ENCODE measurements at places on chromosomes 6 and 20.

DNA sequence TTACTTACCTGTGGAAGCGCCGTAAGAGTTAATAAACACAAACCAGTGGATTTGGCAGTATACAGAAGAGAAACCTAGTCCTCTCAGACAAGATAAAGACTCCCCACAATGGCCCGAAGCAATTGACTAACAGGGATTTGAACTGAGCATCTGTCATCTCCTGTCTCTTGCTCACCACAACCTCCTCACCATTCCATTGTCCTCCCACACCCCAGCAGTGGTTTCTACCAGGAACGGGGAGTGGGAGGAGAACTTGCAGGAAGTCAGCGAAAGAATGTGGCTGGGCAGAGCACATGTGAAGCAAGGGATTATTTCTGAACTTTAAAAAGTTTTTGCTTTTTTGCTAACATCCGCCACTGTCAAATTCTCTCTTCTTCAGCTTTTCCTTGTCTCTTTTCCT is 24.6 kb upstream of the TAAR1 start:
- no peak for DNase-seq

DNA sequence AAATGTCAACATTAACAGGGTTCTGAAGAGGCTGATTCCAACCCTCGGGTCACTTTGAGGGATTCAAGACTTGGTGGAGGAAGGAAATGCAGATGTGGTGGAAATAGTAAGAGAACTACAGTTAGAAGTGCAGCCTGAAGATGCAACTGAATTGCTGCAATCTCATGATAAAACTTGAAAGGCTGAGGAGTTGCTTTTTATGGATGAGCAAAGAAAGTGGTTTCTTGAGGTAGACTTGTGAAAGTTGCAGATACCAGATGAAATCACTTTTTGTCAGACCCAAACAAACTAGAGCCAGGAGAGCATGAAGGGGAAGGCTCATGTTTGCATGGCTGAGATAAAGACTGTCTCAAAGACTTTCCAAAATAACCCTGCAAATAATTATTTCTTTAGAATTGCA is 16.2 kb downstream of the ANKRD6 start:
- no peak for DNase-seq

DNA sequence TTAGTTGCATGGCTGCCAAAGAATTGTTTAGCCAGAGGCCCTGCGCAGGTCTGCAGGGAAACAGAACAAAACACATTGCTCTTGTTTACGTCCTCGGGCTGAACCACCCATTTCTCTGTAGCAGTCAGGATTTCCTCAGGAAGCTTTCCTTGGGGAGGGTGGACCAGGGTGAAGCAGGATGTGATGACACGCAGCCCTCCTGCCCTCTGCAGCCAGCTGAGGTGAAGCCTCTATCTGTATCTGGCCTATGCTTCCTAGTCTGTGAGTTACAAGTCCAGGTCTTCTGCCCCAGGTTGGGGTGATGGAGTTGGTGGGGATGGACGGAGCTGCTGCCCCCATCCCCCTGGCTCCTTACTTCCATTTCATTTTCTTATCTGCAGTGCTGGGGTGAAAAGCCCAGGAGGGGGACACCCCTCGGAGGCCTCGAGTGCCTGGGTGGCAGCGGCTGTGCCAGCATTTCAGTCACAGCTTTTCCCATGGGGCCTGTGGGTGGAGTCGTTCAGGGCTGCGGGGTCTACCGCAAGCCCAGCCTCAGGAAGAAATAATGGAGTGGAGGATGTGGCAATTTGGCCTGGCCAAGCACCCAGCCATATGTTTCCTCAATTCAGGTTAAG is 24.9 kb downstream of the SASH1 start:
- no peak for DNase-seq

GRCh38 chr6:41571021-41571780 is 25.0 kb downstream of the FOXP4 start:
- no peak for DNase-seq

GRCh38 chr6:33093855-33094254 is 18.1 kb downstream of the HLA-DPB1 start:
- DNase-seq, result no peak

DNA sequence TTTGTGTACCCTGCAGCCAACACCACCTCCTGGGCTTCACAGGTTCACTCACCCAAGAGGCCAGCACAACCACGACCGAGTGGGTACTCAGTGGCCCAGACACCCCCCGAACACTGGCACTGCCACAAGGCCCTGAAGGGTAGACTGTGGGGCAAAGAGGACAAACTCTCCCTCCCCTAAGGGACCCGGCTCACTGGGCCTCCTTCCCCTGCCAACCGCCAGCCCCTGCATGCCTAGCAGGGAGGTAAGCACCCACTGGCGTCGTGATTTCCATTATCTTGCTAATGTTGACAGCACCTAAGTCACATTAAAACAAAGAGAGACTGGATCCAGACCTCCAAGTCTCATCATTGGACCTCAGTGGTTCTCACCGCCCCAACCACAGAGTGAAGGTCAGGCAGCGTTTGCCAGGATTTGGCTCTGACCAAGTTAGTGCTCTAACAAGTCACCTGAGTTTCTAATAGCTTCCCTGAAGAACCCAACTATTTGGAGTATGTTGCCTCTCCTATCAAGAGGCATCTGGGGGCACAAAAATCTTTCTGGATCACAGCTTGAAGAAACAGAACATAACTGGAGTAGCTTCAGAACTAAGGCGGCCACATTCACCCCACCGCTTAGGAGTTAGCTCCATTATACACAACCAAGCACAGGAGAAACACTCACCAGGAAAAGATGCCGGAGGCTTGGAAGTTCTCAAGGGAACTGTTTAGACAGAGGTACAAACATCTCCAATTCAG is 14.0 kb upstream of the APMAP start:
- DNase-seq, result no peak

- DNase-seq, result no peak
Observed at GRCh38 chr6:2242311-2242710, 3.1 kb downstream of the GMDS start.

GRCh38 chr6:109290143-109290931 is 91.9 kb downstream of the CD164 start:
- DNase-seq, result no peak

GRCh38 chr20:36018208-36018988 is 50.0 kb downstream of the CNBD2 start:
- DNase-seq, result no peak

- DNase-seq, result no peak
Observed at GRCh38 chr6:126123226-126123625, 136.9 kb downstream of the TRMT11 start.

DNA sequence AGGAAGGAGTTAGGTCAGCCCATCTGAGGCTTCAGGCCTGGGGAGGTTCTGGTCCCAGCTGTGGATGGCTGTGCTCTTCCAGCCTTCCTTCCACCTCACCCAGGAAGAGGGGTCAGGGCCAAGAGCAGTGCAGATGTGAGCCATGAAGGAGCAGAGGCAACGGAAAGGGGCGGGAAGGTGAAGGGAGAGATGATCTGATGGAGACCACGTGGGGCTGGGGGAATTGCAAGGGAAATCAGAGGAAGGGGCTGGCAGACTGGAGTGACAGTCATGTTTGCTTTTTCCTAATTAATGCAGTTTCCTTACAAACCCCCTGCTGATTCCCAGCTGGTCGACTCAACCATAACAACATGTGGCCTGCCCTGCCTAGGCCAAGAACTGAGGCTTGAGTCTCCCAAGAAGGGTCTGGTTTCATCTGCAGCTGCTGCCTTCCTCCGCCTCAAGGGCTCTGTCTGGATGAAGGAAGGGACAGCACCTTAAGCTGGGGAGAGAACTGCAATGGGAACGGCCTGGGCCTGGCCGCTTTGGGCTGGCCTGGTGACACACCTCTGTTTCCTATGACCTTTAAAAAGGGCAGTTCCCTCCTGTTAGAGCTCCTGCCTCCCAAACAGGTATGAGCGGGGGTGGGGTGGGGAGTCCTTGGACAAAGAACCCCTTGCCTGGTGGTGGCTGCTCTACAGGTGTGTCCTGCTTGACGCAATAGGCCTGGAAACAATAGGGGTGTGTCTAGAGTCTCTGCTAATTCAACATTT is 7.8 kb upstream of the MRPS18A start:
- no peak for DNase-seq

- DNase-seq, result no peak
Observed at GRCh38 chr6:95866732-95867131, 149.0 kb upstream of the FUT9 start.

GRCh38 chr6:128847431-128848210 is 35.3 kb upstream of the LAMA2 start:
- no peak for DNase-seq
